Karpas-422 (cell line): ENCODE measurements at places on chromosomes 4 and X.

DNA sequence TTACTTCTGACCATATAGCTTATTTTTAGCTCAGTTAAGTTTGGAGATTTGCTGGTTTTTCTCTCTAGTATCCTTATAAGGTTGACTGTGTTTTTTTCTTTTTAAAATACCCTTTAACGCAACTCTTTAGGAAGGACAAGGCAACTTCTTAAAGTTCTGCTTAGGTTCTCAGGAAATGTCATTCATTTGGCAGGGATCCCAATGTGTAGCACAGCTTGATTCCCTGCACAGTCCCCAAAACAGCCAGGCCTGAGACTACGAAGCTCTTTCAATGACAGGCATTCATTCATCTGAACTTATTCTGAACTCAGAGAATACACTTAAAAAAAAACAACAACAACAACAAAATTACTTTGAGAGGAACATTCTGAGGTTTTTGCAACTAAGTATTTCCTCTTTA, 1765.8 kb downstream of the PCDH7 start:
- DNase-seq, result no peak

DNA sequence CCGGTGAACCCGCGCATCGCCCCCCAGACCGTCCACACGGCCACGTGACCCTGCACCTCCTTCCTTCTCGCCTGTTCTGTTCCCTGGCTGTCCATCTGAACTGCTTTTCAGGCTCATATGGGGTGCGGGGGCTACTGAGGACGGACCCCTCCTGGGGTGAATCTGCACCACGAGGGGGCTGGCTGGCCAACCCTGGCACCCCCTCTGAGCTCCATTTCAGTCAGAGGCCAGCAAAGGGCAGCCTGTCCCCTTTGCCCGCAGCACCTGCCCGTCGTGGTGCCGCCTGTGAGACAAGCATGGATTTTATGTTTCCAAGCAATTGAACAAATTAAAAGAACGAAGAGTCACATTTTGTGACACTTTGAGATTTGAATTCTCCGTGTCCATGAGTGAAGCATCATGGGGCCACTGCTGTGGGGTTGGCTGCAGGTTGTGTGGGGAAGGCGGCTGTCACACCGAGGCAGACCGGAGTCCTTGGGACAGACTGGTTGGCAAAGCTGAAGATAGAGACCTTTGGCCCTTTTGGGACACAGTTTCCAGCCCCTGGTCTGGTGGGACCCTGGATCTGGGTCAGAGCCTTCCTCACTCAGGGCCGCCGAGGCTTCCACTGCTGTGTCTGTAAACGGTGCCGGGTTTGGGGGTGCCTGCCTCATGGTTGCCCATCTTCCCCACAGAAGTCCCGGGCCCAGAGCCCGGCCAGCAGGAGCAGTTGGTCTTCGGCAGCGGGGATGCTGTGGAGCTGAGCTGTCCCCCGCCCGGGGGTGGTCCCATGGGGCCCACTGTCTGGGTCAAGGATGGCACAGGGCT, 5.7 kb downstream of the FGFR3 start:
- DNase-seq, result no peak

- DNase-seq, result no peak
Observed at GRCh38 chrX:152528193-152528592, 77.1 kb upstream of the GABRA3 start.

DNA sequence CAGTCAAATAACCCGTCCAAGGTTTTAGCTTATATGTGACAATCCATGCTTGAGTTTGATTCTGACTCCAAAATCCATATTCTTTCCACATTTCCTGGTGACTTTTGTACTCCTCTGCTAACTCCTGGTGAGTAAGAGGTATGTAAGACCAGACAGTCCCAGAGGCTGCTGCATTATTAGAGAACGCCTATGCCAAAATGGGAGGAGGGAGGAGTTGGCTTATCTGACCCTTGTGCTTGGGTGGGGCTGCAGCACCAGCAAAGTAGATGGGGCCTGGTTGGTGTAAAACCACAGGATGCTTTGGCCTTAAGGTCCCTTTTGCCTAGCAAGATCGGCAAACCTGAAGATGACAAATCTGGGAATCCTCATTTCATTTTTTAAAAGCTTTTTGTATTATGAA, 9.1 kb upstream of the RNF212 start:
- no peak for DNase-seq

DNA sequence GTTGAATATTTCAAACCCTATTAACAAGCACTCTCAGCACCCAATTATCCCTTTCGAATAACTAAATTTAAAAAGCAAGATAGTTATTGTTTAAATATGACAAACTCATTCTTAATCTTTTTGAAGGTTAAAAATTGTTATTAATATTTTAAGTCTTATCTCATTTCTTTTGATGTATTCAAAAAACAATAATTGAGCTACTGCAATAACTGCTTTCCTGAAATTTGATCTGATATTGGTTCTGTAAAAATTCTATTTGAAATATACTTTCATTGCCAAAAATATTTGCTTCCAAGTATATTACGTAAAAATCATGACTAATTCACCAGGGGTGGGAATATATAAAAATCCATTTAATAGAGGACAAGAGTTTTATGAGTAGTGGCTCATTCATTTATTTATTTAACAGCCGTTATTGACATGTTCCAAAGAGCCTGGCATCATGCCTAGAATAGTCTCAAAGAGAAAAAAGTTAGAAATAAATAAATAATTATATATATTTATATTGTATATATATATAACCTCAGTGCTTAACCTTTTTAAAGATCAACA, 34.4 kb downstream of the GLRA3 start:
- DNase-seq, result no peak

DNA sequence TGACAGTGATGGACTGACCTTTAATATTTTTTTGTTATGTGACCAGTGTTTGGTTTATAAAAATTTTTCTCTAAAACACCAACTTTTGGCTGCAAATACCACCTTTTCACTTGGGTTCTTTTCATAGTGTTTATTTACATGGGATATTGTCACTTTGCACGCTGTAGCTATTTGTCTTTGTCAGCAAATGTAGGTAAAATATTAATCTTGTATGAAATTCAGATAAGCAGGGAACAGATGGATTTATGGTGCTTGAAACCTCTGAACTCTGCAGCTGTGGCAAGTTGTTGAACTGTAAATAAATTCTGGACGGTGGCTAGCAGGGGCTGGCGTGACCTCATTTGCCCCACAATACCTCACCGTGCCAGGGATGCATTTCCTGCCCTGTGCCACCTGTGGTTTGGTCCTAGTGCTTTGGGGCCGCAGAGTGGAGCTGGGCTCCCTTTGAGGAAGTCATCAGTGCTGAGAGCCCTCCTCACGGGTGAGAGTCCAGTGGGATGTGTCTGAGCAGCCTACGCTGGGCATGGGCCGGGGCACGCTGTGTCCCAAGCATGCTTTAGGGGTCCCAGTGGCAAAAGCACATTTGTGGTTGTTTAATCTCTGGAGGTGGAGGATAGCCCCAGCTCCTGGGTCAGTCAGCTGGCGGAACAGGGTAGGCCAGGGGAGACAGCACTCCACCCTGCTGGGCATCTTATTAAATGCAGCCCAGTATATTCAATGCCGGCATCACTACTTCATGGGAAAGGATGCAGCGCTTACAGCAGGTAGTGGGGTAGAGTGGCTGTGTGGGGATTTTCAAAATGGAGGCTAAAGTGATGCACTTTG, 108.6 kb downstream of the TBL1X start:
- DNase-seq, result no peak

- DNase-seq, result no peak
Observed at GRCh38 chr4:13711233-13711785, 83.8 kb upstream of the BOD1L1 start.
